ENCODE measurements at places on chromosomes 4 and X.

DNA sequence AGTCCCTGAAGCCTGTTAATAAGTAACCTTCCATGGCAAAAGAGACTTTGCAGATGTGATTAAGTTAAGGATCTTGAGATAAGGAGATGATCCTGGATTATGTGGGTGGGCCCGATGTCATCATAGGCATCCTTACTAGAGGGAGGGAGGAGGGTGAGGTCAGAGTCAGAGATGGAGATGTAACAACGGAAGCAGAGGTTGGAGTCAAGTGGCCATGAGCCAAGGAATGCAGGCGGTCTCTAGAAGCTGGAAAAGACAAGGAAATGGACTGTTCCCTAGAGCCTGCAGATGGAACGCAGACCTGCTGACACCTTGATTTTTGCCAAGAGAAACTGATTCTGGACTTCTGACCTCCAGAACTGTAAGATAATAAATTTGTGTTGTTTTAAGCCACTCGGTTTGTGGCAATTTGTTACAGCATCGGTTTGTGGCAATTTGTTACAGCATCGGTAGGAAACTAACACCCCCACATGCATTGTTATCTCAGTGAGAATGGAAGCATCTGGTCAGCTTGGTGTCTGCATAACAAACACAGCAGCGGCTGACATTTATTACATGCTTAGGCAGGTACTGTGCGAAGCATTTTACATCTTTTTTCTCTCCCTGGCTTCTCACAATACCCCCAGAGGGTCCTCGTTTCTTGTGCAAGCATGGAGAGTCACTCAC is 55.6 kb downstream of the CLDN34 start:
- no peak for DNase-seq

GRCh38 chr4:109294468-109295020 is 7.9 kb downstream of the COL25A1 start:
- DNase-seq: no peak

GRCh38 chr4:53764761-53765490 is 173.6 kb upstream of the LNX1 start:
- no peak for DNase-seq

DNA sequence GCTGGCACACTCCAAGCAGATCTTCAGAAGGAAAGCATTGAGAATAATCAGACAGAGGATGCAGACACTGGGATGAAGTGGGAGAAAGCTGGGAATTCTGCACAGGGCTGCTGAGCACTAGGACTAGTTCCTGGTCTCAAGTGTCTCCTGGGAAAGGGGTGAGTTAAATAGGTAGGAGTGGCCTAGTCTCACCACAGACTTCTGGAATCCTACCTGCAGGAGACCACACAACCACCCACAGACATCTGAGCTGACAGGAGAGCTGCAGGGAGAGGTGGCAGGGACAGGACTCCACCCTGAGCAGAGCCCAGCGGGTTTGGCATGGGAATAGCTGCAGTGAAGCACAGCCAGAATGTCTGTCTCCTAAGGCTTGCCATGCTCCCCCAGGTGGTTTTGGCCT is 95.1 kb upstream of the GALNTL6 start:
- DNase-seq: no peak

DNA sequence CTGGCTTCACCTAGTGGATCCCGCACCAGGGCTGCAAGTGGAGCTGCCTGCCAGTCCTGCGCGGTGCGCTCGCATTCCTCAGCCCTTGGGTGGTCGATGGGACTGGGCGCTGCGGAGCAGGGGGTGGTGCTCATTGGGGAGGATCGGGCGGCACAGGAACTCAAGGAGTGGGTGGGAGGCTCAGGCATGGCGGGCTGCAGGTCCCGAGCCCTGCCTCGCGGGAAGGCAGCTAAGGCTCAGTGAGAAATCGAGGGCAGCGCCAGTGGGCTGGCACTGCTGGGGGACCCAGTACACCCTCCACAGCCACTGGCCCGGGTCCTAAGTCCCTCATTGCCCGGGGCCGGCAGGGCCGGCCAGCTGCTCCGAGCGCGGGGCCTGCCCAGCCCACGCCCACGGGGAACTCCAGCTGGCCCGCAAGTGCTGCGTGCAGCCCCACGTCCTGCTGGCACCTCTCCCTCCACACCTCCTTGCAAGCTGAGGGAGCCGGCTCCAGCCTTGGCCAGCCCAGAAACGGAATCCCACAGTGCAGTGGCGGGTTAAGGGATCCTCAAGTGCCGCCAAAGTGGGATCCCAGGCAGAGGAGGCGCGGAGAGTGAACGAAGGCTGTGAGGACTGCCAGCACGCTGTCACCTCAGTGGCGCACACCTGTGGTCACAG is 27.6 kb upstream of the PGRMC1 start:
- DNase-seq: no peak

GRCh38 chrX:40327085-40327484 is 229.3 kb upstream of the BCOR start:
- no peak for DNase-seq

DNA sequence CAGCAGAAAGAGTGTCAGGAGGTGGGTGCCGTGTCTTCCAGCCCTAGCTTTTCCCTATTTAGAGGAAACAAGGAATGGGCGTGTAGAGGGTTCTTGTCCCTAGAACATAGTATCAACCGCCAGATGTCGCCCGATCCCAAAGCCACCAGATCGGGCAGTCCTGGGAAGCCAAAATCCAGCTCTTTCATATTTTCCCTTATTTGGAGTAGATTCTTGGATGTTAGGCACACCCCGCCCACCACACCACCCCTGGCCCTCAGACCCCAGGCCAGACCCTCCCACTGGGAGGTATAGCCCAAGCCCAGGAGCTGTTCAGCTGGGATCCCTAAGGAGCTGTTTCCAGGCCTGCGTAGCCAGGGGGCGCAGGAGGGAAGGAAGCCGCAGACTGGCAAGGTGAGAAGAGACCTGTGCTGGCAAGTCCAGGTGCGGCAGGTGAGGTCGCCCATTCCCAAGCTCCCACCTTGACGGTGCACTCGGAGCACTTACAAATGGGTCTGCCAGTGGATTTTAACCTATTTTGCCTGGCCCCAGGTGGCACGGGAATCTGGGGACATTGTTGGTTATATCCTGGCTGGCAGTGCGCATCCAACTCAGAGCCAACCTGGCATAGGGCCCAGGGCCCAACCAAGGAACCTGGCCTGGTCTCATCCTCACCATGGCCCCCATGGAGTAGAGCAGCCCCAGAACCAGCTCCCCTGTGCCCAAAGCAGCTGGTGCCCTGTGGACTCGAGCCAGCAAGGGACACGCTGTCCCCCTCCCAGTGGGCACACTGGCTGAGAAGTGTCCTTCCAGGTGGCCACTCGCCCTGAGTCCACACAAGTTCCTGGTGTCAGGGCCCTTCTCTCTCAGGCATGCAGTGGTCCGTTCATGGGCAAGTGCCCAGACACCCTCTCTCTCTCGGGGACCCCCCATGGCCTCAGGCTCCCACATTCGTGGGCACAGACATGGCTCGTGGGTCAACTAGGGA is 811 bp downstream of the FLNA start:
- no peak for DNase-seq

- no peak for DNase-seq
Measured at GRCh38 chr4:181536811-181537434, 706.3 kb upstream of the TENM3 start.

DNA sequence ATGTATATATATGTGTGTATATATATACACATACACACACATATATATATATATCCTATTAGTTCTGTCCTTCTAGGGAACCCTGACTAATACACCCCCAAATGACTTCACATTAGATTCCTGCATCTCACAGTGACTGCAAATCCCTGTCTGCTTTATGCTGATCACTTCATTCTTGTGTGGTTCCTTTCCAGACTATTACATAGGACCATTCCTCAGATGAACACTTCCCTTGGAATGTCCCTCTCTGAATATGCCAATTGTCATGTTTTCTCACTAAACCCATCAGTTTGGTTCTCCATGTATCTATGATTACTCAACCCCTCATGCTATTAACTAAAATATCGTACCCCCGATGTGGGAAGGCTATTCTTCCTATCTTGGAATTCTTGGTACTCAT is 605.2 kb upstream of the NR3C2 start:
- no peak for DNase-seq

DNA sequence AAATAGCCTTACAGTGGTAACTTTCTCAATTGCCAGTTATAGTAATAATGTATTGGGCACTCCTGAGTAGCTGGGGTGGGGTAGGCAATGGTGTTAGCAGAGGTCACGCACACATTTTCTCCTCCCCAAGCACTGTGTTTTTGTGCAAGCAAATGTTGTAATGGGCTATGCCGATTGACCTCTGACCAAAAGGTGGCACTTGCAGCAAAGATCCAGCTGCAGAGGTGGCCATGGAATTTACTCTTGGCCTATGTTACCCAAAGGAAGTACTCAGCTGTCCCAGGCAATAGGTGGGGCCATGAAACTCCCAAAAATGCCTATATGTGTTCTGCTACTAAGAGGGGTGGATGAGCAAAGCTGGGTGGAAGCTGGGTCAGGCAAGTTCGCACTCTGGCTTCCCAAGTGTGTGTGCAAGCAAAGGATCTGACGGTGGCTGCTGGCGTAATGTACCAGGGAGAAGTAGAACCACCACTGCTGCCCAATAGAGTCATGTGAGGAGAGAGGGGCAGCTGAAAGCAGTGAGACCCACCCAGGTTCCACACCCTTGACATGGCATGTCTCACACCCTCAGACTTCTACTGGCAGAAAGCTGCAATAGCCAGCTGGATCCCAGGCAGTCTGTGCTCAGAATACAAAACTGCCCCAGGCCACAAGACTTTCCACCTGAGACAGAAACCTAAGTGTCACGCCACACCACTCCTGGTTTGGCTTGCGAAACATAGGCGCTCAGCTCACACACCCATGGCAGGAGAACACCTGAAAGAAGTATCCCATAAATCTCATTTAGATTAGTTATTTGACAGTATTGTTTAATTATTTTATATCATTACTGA is 353.3 kb upstream of the EMCN start:
- DNase-seq: no peak

DNA sequence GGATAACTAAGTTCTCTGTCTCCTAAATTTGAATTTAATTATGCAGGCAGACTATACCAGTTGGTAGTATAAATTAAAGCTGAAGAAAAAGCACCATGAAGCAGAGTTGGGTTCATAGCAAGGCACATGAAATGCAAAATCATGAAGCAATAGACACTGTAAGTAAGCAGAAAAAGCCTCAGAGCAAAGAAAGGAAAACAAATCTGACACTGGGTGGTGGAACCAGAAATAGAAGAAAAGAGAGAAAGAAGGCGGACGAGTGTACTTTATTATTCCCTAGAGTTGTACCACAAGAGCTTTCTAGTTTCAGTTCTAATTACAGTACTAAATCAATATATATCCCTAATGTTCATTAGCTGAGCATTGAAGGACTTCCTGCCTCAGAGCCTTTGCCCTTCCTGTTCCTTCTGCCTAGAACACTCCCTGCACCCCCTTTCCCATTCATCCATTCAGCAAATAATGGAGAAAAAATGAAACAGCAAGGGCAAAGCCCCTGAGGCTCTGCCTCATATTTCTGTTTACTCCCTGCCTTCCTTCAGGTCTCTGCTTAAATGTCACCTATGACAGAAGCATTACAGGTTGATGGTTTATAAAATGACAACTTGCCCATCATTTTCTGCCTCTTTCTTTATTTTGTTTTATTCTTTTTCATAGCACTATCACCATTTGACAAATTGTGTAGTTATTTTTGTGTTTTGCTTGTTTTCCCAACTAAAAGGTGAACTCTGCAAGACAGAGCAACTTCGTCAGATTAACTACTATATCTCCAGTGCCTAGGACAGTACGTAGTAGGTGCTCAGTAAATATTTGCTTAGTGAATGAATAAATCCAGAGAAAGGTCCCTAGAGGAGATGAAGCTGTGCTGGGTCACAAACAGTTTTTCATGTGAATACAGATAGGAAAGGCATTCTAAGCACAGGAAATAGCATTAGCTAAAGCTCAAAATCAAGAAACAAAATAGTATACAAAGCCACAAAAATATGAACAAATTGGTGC is 154.0 kb upstream of the RASGEF1B start:
- DNase-seq: no peak

DNA sequence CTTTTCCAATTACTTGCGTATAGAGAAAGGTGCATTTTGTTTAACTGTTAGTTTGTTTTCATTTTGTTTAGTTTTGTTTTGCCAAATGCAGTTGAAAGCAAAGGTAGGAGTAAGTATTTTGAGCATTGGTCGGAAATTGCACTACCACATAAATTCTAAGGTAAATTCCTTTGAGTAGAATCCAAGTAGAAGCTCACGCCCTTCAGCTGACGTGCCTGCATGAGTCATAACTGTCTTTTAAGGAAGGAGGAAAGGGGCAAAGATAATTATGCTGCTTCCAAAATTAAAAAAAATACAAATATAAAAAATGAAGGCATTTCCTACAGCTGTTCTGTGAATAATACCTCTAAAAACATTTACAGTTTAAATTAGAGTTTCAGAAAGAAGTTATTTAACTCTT is 110.2 kb upstream of the MYOZ2 start:
- no peak for DNase-seq

- DNase-seq: no peak
Measured at GRCh38 chr4:100936661-100937375, 410.5 kb downstream of the PPP3CA start.

DNA sequence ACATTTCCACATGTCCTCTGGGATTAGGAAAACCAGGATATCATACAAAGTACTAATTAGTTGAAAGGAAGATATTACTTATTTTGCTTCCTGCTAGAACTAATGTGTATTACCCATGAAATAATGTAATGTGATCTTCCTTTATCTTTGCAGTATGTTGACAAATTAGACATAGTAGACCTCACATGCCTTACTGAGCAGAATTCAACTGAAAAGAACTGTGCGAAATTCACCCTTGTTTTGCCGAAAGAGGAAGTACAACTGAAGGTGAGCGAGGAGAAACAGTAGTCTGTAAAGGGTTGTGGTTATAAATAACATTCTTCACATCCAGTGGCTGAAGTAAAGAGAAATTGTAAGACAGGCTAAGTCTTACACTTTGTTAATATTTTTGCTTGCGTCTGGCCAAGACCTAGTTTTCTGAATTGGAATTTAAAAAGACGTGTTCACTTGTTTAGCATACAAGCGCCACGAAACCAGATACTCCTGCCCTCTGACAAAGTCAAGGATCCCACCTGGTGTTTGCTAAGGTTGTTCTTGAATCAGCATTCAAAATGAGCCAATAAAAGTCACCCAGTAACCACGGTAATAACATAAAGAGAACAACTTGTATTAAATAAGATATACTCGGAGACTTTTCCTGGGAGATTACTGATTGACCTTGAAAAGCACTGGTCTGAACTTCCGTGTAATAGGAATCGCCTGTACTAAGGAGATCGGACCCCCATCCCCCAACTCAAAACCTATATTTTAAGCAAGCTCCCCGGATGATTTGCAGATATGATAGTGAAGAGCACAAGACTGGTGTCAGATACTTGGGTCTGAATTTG is 16.9 kb downstream of the STAP1 start:
- no peak for DNase-seq

DNA sequence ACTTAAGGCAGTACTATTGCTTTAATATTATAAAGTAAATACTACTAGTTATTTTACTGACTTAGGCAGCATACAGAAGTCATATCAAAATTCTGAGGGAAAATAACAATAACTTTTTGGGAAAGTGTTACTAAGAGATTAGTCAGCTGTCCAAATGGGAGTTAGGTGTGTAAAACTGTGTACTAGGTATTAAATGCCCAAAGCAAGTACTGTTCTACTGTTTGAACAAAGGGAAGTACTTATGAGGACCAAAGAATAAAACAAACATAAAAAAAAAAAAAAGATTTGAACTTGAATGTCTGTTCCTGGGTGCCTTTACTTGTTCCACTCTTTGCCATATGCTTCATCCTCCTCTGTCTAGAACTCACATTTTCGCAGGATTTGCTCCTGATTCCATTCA is 174.4 kb downstream of the MSL3 start:
- no peak for DNase-seq

- DNase-seq: no peak
Measured at GRCh38 chr4:53043055-53043454, 180.9 kb downstream of the RASL11B start.

GRCh38 chrX:38732866-38733265 is 68.4 kb upstream of the MID1IP1 start:
- DNase-seq: no peak
